ENCODE measurements at places on chromosomes 5 and 9. TPM values are rescaled to one million over a fixed set of nuclear protein-coding genes. Genes with fewer than 3 reads are reported as not detected.

The BARHL1 gene
- not detected for total RNA-seq

The BAAT gene
- not detected for total RNA-seq

The FUT7 gene
- total RNA-seq: not detected

The SV2C gene
- 0.24 TPM for total RNA-seq

The ARL15 gene
- 31.6 TPM for total RNA-seq

The LRRTM2 gene
- not detected for total RNA-seq

The ARHGEF37 gene
- 7.6 TPM for total RNA-seq

The N4BP3 gene
- 13.7 TPM for total RNA-seq

The UGT3A2 gene
- 2.8 TPM for total RNA-seq

The RGS7BP gene
- 0.45 TPM for total RNA-seq

The CAMK2A gene
- 34.6 TPM for total RNA-seq

The DOCK8 gene
- total RNA-seq: not detected

The PFN3 gene
- not detected for total RNA-seq
